ENCODE measurements at places on chromosomes 7 and 10. TPM values are rescaled to one million over a fixed set of nuclear protein-coding genes. Genes with fewer than 3 reads are reported as not detected.

GRCh38 chr7:10919923-10920322 is 53.7 kb upstream of the PHF14 start:
- DNase-seq = no peak

- no peak for DNase-seq
Observed at GRCh38 chr10:36367362-36367761, 725.3 kb upstream of the FZD8 start.

GRCh38 chr7:104998040-104998752 is 15.8 kb upstream of the KMT2E start:
- DNase-seq = no peak

- DNase-seq = no peak
Observed at GRCh38 chr10:85791818-85792532, 574.6 kb downstream of the GRID1 start.

GRCh38 chr7:132580717-132581285 is 4.5 kb upstream of the PLXNA4 start:
- no peak for DNase-seq

DNA sequence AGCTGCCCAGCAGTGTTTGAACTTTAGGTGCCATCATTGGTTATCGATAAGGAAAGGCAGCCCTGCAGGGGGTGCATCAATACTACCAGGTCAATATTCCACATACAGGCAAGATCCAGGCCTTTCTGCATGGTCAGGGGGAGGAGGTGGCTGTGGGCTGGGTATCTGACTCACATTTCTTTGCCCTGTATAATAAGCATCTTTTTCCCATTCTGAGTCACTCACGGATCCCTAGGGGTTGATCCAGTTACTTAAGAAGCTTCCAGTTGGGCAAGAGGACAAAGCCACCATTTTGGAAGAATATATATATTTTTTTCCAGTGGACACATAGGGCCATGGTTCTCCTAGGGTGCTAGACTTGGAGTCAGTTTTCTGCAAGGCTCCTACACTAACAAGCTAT is 114.2 kb upstream of the HABP2 start:
- no peak for DNase-seq

- DNase-seq = no peak
Observed at GRCh38 chr7:23955145-23955544, 245.1 kb downstream of the STK31 start.

GRCh38 chr7:106269254-106269961 is 15.4 kb downstream of the NAMPT start:
- DNase-seq = no peak

Gene GPR26
- total RNA-seq = not detected

Gene CASTOR2
- 27.3 TPM for total RNA-seq

Gene GPR85
- 4.6 TPM for total RNA-seq

Gene HYAL4
- 0.32 TPM for total RNA-seq

Gene HMX3
- not detected for total RNA-seq

All from cardiac septum (tissue), 1 donor.